ENCODE measurements at places on chromosomes 7 and 10.

DNA sequence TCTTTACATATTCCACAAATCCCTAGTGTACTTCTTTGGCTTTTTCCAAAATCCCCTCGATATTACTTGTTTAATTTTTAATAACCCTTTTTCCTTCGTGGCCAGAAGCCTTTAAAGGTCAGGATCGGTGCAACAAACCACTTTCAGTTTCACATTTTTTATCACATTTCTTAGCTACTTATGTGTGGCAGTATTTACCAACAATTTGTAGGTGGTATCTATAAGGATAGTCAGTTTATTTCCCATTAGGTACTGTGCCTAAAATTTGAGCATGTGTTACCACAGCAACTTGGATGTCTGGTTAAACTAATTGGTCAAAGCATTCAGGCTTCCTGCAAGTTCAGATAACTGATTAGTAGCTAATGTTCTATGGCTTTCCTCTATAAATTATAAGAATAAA lies 104.9 kb downstream of the CDK14 start:
- no peak for DNase-seq

DNA sequence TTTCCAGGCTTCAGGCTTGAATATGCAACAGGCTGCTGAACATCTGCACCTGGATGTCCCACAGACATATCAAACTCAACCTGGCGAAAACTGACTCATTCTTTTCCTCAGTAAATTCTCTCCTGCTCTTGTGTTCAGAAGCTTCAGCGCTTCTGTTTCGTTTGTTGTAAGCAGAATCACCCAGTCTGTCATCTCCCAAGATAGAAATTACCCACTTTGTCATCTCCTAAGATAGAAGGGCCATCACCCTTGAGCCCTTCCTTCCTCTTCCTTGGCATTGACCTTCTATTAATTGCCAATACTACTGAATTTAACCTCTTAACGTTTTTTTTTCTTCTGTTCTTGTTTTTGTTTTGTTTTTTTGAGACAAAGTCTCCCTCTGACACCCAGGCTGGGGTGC lies 59.7 kb downstream of the CPED1 start:
- DNase-seq, result no peak

DNA sequence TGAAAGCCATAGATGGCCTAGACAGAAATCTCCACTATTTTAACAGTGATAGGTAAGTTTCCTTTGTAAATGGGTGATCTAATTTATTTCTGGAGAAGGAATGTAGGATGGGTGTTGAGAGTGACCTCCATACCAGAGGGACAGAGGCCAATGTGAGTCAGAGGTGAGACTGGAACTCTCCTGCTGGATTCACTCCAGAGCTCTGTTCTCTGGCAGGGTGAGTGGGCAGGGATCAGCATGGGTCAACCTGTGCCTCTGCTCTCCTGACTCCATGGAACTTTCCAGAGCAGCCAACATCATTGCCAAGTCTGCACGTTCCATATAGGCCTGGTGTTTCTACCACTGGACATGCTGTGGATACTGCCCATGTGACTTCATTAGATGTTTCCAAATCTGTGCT lies 11.4 kb downstream of the AKR1C3 start:
- no peak for DNase-seq

DNA sequence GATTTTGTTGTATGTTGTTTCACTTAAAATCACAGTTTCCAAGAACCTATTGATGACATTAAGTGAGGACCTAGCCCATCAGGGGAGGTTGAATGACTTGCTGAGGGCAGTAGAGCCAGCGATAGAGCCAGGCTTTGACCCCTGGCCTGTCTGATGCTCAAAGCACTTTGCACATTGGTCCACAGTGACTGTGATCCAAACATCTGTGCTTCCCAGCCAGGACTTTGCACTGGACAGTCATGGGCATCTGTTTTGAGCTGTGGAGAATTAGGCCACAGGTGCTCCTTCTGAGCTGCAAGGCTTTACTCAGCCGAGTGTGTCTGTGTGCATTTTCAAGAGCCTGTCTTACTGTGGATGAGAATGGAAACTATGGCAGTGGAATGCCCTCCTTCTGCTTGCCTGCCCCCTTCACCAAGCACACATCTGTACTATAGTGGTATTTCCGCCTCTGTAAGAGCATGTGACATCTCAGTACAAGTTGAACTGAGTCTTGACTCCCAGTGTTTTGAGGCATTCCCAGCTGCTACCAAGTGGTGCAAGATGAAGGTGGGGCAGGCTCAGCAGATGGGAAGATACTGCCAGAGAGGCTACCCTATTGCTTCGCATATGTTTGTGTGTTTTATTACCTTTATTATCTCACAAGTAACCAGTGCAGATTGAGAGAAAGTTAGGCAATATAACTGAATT lies 72.7 kb upstream of the AOAH start:
- no peak for DNase-seq

DNA sequence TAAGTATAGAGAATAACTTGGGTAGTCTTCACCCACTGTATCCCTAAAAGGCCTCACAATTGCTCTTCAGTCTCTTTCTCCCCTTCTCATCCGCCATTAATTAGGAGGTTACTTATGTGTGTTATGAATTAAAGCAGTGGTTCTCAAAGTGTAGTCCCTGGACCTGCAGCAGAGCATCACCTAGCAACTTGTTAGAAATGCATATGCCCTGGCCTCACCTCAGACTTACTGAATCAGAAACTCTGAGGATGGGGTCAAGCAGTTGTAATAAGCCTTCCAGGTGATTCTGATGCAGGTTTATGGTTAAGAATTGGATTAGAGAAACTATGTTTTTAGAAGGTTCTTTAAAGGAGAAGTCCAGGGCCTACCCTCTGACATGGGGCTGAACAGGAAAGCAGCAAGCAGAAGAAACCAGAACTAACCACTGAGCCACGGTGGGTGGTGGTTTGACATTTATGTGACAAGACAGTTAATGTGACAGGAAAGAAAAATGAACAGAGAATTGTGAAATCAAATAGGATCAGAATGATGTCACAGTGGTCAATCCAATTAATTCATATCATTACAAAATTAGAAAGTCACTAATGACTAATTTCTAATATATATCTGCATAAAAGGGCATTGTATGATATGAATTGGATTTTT lies 37.6 kb downstream of the ENTPD1 start:
- no peak for DNase-seq

- DNase-seq, result no peak
Observed at GRCh38 chr10:99004738-99005137, 230.9 kb downstream of the HPSE2 start.

GRCh38 chr7:157853076-157853788 lies 516.4 kb downstream of the DNAJB6 start:
- DNase-seq, result no peak

GRCh38 chr7:6730343-6730633 lies 23.5 kb upstream of the ZNF12 start:
- DNase-seq, result no peak

Measured in stimulated activated CD4-positive, alpha-beta T cell treated with anti-CD3 and anti-CD28 coated beads, Interleukin-1b, Interleukin-23, amount 100 ng/mL, for 24 hours (primary cell).